Stimulated activated CD4-positive, alpha-beta T cell treated with anti-CD3 and anti-CD28 coated beads, Interleukin-4, amount 100 ng/mL, for 48 hours (primary cell): ENCODE measurements at places on chromosomes 7 and 10.

GRCh38 chr10:93095225-93095624, 21.5 kb downstream of the CYP26A1 start:
- no peak for DNase-seq

DNA sequence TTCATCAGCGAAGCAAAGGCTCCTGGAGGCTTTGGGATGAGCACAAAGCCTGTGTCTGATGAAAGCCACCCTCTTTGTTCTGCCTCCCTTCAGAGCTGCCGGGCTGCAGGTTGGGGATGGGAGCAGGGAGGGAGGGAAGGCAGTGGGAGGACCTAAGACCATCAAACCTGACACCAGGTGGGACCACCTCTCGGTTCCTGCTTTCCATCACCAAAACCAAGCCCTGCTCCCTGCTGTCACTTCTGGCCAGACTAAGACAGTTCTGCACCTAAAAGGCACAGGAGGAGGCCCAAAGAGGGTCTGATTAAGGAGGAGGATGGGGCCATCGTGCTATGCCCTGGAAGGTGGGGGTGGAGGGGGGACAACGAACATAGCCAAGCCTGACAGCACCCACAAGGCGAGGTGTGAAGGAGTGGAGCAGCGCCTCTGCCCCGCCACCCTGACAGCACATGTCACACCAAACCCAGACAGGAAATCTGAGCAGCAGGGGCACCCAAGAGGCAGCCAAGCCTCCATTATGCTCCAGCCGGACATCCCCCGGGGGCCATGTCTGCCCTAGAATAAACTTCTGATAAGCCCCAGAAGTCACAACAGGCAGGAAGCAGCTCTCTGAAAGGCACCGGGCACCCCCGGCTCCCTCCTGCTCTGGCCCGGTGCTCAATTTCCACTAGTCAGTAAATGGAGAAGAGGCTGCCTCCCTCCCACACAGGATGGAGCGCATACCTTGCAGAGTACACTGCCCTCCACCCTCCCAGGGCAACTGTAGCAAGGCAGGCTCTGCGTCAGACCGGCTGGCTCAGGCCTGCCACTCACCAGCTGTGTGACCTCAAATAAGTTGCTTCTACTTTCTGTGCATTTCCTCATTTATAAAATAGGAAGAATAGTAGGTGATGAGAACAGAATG, 48.9 kb downstream of the DLG5 start:
- no peak for DNase-seq

DNA sequence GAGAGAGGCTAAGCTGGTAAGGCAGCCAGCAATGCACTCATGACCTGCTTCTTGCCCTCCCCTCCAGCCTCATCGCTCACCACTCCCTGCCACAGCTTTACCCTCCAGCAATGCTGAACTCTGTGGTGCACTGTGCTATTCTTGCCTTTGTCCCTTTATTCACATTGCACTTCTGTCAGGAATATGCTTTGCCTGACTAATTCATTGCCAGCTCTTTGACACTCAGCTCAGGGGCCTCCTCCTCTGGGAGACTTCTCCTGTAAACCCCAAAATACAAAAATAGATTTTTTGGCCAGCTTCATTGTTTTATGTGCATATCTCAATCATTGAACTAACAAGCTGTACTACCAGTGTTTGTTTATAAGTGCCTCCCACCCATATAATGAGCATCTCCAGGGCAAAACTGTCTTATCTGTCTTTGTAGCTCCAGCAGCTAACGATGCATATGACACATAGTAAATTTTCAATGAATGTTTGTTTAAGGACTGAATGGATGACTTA, 8.2 kb downstream of the CNNM1 start:
- DNase-seq: no peak

- peak; percentile 32 for DNase-seq
Observed at GRCh38 chr7:149496642-149497391, 792 bp downstream of the ZNF746 start.

- DNase-seq: no peak
Observed at GRCh38 chr10:108956149-108956548, 967.2 kb downstream of the XPNPEP1 start.

DNA sequence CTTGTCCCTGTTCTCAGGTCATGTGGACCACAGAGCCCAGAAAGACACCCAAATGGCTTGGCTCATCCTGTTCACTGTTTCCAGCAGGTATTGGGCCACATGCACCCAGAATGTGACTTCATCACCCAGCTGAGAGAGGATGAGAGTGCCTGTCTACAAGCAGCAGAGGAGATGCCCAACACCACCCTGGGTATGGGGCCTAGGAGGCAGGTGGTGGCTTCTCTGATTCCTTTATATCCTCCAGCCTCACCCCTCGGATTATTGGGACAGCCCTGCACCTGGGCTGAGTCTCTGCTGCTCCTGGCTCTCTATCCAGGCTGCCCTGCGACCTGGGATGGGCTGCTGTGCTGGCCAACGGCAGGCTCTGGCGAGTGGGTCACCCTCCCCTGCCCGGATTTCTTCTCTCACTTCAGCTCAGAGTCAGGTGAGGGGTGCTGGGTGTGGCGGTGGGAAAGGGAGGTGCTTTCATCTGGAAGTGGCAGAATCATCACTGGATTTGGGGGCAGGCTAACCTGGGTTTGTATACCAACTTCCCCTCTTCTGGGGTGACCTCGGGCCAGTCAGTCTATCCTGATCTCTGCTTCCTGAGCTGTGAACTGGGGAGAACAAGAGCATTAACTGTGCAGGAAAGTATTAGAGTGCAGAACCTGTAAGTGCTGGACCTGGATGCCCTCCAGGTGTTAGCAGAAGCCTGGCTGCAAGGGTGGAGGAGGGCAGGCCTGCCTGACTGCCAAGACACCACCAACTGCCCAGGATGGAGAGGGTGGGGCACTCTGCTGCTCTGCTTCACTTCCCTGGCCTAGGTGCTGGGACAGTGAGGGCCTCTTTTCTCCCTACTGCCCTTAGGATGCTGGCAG, 5.2 kb downstream of the GHRHR start:
- DNase-seq: no peak

GRCh38 chr7:100247152-100247757, 27.5 kb downstream of the PVRIG start:
- no peak for DNase-seq

- no peak for DNase-seq
Observed at GRCh38 chr10:24928163-24928562, 24.2 kb downstream of the PRTFDC1 start.

DNA sequence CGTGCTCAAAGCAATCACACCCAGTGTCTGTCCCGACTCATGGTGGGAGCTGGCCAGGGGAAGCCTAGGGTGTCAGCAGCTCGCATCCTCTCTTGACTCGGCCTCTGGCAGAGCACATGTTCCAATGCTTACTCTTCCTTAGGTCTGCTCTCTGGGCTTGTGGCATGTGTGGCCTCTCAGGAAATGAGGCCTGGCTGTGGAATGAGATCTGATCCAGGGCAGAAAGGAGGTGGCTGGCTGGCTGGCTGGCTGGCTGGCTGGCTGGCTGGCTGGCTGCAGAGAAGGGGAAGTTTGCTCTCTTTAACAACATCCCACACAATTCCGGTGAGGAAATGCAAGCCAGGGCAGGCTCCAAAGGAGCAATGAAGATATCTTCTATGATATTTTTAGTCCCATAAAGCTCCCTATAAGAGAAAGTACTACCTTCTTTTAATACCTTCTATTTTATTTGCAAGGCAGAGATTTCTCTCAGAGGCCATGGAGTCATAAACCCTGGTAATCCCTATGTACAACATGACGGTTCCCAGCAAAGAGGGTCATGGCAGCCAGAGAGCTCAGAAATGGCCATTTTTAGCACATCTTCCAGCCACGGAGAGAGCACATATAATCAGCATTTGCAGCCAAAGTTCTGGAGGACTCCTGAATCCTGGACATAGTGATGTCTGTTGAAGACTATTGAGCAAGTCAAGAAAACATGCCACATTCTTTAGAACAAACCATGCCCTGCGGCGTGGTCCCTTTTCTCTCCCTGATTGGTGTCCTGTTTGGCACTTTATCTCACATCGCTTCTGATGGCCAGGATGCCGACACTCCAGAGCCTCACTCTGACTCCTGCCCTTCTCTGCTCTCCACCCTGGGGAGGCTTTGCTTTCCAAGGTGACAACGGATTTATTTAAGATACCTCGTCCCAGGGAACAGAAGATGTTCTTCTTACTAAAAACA, 153.7 kb downstream of the FANK1 start:
- DNase-seq: no peak

GRCh38 chr10:43167498-43167889, 29.2 kb downstream of the CSGALNACT2 start:
- DNase-seq: no peak

- DNase-seq: no peak
Observed at GRCh38 chr7:127911968-127912511, 119.2 kb downstream of the LRRC4 start.

GRCh38 chr7:115340828-115341227, 418.9 kb downstream of the MDFIC start:
- DNase-seq: no peak

GRCh38 chr10:12479437-12479844, 130.1 kb downstream of the CAMK1D start:
- no peak for DNase-seq

GRCh38 chr10:56142092-56142728, 218.8 kb downstream of the ZWINT start:
- no peak for DNase-seq

- DNase-seq: no peak
Observed at GRCh38 chr10:28775773-28776172, 98.5 kb downstream of the BAMBI start.

DNA sequence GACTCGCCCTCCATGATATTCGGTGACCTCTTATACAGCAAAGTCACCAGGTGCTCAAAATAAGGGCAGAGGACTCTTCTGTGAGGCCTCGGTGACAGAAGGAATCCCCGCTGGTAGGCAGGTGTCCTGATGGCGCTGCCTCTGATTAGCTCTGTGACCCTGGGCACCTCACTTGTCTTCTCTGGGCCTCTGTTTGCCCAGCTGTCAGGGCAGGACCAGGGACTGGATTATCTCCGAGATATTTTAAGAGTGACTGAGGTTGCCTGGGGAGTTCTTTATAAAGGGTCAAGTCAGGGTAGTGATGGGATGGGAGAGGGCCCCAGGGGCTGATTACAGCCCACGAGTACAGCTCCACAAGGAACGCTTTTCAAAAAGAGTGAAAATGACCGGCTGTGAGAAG, 70.9 kb upstream of the SAMD8 start:
- DNase-seq: no peak

DNA sequence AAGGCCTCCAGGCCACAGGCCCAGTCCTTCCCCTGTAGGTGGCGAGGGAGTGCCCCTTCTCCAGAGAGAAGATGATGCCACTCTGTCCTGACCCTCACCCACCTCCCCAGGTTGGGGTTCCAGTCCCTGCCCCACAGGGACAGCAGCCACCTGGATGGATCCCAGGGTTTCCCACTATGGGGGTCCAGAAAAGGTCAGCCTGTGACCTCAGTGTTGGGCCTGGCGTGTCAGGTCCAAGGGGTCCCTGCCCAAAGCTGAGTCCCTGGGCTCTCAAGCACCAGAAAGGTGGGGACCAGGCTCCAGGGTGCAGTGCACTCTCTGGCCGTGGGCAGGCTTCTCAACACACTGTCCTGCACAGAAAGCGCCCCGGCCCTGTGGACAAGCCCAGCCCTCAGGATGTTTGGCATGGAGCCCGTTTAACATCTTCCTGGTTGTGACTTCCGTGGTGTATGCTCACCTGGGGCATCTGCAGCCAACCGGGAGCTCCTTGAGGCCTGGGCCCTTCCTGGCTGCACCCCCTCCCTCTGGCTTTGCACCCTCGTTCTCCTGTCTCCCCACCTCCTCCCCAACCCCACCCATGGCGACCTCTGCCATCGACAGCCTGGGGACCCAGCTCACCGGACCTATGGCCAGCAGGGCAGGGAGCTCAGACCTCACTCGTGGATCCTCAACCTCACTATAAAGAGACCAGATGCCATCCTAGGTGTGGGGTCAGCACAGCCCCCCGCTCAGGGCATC, 58.3 kb upstream of the PPP2R2D start:
- no peak for DNase-seq

- peak; percentile 17 for DNase-seq
Observed at GRCh38 chr7:151851145-151851751, 25.7 kb downstream of the PRKAG2 start.

- DNase-seq: no peak
Observed at GRCh38 chr7:130009848-130010688, 41.1 kb downstream of the ZC3HC1 start.

GRCh38 chr10:22911889-22912762, 15.7 kb upstream of the ARMC3 start:
- no peak for DNase-seq

DNA sequence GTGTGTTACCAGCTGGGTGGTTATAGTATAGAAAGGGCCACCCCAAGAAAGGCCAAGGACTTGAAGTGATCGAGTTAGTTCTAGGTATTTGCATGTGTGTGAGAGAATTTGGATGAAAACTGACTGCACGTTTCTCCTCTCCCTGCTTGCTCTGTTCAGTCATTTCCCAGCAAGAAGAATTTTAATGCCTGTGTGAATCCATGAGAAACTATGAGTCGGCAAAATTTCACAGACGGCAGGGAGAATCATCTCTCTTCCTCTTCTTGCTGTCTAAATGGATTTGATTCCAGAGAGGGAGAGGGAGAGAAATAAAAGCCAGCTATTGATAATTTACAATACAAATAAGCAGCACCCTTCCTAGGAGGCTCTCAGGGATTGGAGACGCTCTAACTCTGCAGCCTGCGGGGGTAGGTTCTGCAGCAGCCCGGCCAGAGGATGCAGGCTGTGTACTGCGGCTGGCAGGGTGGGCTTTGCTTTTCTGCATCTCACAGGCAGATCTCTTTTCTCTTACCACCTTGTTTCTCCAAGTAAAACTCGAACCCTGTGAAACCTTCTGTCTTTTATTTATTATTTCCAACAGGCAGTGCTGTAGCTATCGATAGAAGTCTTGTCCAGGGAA, 183.6 kb downstream of the TCF7L2 start:
- no peak for DNase-seq

DNA sequence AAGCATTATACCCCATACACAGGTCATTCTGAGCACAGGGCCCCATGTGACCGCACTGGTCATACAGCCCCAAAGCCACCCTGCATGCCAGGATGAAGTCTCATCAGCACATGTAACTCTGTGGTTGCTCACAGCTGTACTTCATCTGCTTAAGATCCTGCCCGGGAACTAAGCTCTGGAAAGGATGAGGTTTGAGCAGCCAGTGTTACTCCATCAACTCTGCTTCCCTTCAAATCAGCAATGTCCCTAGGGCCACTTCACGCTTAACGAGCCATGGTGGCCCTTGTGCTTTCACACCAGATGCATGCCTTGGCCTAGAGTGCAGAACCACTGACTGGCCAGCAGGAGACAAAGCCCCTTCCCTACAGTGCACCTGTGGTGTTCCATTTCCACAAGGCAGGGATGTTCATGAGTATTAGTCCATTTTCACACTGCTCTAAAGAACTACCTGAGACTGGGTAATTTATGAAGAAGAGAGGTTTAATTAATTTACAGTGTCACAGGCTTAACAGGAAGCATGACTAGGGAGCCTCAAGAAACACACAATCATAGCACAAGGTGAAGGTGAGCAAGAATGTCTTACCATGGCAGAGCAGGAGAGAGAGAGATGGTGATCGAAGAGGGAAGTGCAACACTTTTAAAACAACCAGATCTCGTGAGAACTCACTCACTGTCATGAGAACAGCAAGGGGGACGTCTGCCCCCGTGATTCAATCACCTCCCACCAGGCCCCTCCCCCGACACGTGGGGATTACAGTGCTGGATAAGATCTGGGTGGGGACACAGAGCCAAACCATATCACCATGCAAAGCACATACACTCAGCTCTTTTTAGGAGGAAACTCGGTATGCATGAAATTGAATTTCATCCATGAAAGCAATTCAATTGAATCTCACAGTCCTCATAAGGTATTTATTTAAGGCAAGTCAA, 149.0 kb upstream of the CDCA7L start:
- DNase-seq: no peak

- no peak for DNase-seq
Observed at GRCh38 chr7:2944739-2945138, 98.9 kb downstream of the CARD11 start.
